NCI-H2029 (cell line): ENCODE measurements at places on chromosomes 1 and 21.
A peak's percentile ranks its signal among the peaks of the same experiment; 100 is the strongest.

- no peak for DNase-seq
Measured at GRCh38 chr1:59146651-59147358, 150.1 kb upstream of the FGGY start.

- DNase-seq, result peak; percentile 3
Measured at GRCh38 chr1:165408518-165408917, 36.4 kb downstream of the RXRG start.

GRCh38 chr1:30823627-30823968 is 66.0 kb upstream of the LAPTM5 start:
- DNase-seq, result no peak

DNA sequence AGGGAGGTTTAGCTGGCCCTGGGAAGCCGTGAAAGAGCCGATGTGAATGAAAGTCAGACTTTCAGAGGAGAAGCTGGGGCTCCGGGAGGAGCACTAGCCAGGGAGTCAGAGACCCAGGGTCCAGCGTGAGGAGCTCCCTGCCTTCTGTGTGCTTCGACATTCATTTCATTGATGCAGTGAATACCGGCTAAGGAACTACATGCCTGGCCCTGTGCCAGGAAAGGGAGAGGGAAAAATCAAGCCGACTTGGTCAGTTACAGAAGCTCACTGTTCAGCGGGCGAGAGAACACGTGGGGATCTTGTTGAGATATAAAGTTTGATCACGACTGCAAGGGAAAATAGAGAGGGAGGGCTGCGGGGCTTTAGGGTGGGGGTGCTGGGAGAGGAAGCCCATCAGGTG is 76.7 kb upstream of the RUNX3 start:
- no peak for DNase-seq

DNA sequence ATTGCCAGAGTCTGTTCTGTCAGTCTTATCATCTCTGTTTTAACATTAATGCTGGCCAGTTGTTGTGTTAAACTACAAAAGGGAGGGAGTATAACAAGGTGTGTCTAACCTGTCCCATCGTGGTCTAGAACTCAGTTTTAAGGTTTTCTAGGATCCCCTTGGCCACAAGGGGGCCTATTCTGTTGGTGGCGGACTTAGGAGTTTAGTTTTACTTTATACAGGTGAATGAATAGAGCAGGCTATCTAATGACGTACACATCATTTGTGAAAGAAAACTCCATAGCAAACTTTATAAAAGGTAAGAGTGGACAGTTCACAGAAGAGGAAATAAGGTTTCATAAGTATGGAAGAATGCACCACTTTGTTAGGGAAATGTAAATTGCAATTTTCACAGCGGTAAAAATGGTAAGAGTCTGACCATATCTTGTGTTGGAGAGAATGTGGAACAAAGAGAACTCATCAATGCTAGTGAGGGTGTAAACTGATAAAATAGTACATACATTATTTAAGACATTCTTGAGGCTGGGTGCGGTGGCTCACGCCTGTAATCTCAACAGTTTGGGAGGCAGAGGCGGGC is 2.5 kb upstream of the ATF6 start:
- DNase-seq, result no peak

- DNase-seq, result no peak
Measured at GRCh38 chr21:38729754-38730379, 75.9 kb upstream of the ETS2 start.

GRCh38 chr1:3312898-3313575 is 141.4 kb upstream of the ARHGEF16 start:
- DNase-seq, result no peak

GRCh38 chr1:77347646-77348045 is 65.8 kb downstream of the AK5 start:
- DNase-seq, result no peak

- peak; percentile 36 for DNase-seq
Measured at GRCh38 chr1:162218975-162219374, 149.5 kb downstream of the NOS1AP start.

GRCh38 chr1:24990779-24991641 is 60.9 kb upstream of the RUNX3 start:
- DNase-seq, result no peak

GRCh38 chr1:225733254-225733653 is 44.4 kb upstream of the SRP9 start:
- DNase-seq, result no peak

DNA sequence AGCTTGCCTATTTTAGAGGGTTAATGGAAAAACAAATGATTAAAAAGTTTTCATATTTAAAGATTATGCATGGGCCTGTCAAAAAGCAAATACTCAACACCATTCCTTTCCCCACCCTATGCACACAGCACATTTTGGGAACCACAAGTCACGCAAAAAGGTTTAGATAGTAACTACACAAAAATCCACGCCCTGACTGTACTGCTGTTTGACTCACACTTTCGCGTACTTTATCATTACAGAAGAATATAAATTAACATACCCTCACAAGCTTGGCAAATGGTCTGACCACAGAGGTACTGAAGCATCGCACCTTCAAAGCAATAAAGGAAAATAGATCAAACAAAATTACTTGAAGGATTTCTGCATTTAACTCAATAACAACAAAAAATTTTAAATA is 1.4 kb downstream of the ATP5PO start:
- no peak for DNase-seq

DNA sequence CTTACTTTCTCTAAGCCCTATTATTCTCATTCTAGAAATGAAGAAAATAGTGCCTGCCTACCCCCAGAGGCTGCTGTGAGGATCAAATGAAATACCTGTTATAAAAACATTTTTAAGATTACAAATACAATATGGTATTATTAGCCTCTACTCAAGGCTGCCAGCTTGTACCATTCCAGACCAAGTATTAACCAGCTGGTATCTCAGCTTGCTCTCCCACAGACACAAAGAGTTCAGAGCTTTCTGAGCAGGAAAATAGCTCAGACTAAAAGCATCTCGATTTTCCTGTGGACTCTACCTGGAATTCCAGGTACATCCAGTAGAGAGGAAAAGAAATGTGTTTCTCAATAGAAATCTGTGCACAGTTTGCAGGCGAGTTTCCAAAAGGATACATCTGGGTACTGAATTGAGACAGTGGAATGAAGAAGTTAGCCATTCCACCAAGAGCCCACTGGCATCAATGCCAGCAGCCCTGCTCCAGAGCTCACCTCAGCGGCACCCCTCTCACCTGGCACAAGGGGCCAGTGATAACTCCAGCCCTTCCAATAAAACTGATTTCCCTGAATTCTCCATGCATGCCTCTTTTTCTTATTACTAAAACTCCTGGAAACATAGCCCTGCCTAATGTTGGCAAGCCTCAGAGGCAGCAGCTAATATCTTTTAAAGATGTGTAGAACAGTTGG is 31.0 kb downstream of the TGFBR3 start:
- DNase-seq, result no peak

DNA sequence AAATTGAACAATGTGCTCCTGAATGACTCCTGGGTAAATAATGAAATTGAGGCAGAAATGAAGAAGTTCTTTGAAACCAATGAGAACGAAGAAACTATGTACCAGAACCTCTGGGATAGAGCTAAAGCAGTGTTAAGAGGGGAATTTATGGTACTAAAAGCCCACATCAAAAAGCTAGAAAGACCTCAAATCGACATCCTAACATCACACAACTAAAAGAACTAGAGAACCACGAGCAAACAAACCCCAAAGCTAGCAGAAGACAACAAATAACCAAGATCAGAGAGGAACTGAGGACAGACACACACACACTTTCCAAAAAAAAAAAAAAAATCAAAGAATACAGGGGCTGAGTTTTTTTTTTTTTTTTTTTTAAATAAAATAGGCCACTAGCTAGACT is 564.2 kb downstream of the SMYD3 start:
- DNase-seq, result no peak

- DNase-seq, result no peak
Measured at GRCh38 chr1:73860421-73860950, 337.5 kb downstream of the LRRIQ3 start.

- DNase-seq, result no peak
Measured at GRCh38 chr1:77473690-77474089, 191.9 kb downstream of the AK5 start.

DNA sequence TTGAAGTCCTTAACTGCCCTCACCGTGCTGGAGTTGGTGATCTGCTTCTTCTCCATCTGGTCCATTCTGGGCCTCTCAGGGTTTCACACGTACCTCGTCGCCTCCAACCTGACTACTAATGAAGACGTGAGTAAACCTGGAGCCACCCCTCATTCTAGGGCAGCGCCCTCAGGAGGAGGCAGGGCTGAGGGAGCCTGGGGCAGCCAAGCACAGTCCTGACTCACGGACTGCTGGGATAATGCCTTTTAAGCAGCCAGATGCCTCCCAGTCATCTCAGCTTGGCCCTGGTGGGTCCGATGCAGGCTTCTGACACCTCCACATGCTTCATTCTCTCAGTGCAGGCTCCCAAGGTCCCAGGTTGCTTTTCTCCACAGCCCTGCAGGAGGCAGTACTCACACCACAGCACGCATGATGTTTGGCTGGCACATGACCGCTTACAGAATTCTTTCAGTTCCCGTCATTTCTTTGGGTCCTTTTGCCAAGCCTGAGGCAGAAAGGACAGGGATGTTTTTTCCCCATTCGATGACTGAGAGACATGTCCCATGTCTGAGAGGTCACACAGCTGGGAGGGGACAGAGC is 11.8 kb upstream of the SFN start:
- no peak for DNase-seq

DNA sequence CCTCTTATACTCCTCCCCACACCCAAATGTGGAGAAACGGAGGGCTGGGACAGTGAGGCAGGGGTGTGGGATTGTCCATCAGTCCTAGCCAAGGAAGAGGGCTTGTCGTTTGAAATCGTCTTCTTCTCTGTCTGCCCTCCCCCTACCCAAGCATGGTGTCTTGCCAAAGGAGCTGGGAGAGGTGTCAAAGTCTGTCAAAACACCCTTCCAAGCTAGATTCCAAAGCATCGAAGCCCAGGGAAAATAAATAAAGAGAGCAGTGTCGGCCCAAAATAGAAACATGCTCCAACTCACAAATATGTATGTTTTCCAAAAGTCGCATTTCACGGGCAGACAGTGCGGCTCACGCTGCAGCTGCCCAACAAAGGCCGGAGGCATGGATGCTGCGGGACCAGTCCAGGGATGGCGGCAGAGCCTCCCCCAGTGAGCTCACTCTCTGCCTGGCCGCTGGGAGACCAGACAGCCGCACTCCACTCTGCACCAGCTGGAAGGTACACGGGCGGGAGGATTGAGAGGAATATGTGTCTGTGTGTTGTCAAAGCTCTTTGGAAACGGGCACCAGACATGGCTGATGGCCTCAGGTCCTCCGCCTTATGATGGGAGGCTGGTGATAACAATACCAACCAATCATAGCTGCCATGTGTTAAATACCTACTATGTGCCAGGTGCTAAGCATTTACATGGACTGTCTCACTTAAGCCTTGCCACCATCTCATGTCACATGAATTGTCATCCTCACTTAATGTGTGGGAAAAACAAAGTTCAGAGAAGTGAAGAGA is 3.9 kb downstream of the DISP3 start:
- DNase-seq, result no peak

DNA sequence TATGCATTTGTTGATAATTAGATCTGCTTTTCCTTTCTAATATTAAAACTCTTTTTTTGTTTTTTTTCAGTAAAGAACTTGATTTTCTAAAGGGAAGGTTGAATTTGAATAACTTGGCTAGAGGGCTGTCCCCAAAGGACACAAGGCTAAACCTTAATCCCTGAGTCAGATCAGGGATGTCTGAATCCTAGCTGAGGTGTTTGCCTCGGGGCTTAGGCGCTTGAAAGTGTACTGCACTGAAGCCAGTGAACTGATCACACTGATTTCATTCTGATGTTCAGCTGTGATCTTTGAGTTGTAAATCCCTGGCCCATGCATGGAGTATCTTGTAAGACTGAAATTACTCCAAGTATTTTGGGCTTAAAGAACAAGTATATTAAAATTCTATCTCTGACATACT is 42.8 kb downstream of the MTR start:
- no peak for DNase-seq

DNA sequence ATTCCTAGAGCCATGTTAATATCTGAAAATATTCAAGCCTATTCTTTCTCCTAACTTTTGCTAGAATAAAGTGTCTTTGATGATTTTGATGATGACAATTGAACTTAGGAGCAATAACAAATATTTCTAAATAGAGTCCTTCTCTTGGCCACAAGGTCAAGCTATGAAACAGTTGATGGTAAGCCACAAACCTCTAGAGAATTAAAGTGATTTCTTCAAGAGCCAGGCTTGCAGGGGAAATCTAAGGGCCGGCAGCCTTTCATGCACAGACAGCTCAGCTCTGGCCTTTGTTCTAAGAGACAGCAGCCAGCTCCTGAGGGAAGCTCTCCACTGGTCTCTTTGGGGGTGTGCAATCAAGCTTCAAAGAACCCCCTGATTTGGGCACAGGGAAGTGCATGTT is 59.0 kb downstream of the SUSD4 start:
- DNase-seq, result no peak

DNA sequence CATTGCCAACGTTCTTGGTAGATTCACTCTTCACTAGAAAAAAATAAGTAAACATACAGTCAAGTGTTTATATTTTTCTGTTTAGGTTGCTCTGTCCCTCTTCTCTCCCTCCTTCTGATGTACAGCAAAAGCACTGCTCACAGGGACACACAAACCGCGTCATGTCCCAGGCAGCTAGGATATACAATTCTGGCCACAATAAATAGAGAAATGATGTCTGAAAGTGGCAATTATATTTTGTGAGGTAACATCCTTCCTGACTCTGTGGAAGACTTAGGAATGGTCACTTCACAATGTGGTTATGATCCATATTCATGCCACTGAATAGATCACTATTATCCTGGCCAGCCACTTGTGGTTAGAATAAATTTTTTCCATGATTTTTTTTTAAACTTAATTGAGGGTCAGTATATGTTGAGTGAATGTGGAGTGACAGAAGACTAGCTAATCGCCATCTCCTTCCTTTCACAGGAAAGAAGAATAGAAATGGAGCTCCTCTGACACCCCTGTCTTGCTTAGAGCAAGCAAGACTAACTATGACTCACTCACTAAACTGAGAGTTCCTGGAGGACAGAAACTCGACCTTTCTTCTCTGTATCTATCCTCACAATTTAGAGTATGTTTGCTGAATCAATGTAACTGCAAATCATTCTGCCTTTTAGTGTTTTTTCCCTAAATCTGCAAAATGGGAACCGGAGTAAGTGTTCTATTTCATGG is 54.0 kb downstream of the ZNHIT6 start:
- DNase-seq, result no peak

DNA sequence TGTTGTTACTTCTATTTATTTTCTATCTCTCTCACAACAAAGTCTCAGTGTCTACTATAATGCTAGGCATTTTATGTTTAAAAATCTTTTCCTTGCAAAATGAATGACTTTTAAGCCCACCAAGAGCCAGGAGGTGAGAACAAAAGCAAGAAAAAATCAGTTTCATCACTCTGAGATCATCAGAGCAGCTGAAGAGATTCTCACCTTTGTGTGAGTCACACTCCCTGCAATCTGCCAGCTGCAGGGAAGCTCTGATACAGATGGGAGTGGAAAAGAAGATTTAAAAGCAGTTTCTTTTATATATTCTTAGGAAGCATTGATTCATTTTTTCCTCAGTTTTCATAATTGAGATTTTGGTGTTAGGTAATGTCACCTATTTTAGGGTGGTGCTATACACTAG is 107.6 kb downstream of the LHX9 start:
- DNase-seq, result no peak
